Fibroblast of lung (primary cell): ENCODE measurements at places on chromosomes 11 and 22. TPM values are rescaled to one million over a fixed set of nuclear protein-coding genes. Genes with fewer than 3 reads are reported as not detected.

The LRP5 gene
- 20.8 and 22.0 TPM in 2 replicates for total RNA-seq

The TRPM5 gene
- total RNA-seq: not detected in 2 replicates

The CPT1B gene
- 2.6 and 4.8 TPM in 2 replicates for total RNA-seq

The APOL2 gene
- 36.2 and 49.5 TPM in 2 replicates for total RNA-seq

The AQP11 gene
- total RNA-seq: 7.4 and 11.2 TPM in 2 replicates
